ENCODE measurements at places on chromosomes 5 and 9.
A peak's percentile ranks its signal among the peaks of the same experiment; 100 is the strongest.

DNA sequence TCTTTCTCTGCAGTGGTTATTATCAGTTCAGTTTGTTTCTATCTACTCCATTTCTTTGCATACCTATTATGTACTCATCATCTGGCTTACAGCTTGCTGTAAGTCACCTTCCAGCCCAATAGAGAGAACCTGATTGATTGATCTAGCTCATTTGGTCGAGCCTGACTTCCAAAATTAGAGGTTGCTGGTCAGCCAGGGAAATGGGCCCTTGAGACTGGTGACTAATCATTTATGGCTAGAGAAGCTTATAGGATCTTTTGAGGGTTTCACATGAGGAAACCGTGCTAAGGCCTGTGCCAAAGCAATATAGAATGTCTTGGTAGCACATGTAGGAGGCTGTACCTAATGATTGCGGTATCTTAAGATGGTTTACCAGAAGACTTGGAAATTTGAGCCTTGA is 5.8 kb downstream of the SREK1 start:
- DNase-seq, result no peak

GRCh38 chr5:143066556-143067281 is 296.5 kb downstream of the ARHGAP26 start:
- DNase-seq, result peak; percentile 26

- DNase-seq, result no peak
Observed at GRCh38 chr9:115398996-115399395, 281.0 kb upstream of the TNC start.

- no peak for DNase-seq
Observed at GRCh38 chr9:108048406-108049025, 558.9 kb upstream of the KLF4 start.

- DNase-seq, result no peak
Observed at GRCh38 chr9:91428436-91428835, 4.8 kb upstream of the NFIL3 start.

- no peak for DNase-seq
Observed at GRCh38 chr5:160152901-160153300, 33.7 kb upstream of the PWWP2A start.

DNA sequence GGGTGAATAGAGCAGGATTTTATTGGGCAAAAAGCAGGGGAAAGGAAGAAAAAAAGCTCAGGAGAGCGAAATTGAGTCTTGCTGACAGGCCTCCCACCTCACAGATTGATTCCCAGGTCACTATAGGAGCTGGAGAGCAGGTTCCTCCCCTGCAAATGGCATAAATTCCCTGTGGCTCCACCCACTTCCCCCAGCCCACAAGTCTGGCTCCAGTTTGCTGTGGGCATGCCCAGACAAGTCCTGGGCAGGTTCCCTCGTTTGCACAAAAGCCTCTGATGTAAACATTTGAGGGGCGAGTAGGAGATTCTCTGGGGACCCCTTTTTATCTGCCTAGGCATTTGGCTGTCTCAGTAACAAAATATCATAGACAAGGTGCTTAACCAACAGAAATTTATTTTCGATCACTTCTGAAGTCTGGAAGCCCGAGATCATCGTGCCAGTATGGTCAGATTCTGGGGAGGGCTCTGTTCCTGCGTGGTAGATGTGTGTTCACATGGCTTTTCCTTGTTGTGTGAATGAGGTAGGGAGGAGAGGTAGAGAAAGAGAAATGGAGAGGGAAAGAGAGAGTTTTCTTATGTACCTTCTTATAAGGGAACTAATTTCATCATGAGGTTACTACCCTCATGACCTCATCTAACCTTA is 614.5 kb downstream of the MAT2B start:
- DNase-seq, result no peak

DNA sequence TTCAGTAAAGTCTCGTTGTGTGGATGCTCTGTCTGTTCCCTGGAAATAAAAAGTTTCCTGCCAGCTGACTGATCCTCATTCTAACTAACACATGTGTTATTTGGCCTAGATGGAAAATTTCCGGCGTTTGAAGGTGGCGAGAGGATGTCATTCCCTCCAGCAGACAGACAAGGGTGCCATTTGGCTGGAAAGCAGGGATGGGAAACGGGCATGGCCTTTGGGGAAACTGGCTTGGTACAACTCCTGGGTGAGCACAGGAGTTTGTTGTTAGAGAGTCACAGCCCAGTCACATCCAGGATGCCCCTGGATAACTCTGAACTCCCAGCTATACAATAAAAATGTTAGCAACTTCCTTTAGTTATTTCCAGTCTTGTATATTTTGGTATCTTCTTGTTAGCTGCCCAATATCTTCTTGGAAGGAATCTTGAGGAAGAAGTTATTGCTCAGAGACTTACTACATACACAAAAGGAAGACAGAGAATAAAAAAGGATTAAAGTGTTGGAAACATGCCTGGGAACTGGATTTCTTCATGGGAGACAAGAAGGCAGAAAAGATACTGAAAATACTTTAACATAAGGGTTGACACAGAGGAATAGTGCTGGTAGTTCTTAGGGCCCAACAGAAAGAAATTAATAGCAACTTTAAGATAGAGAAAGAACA is 41.9 kb downstream of the TEK start:
- DNase-seq, result no peak

- peak; percentile 27 for DNase-seq
Observed at GRCh38 chr5:119079318-119079921, 8.5 kb downstream of the DMXL1 start.

- no peak for DNase-seq
Observed at GRCh38 chr9:92171281-92171680, 56.1 kb upstream of the SPTLC1 start.

- peak; percentile 83 for DNase-seq
Observed at GRCh38 chr5:1801222-1801966, at the start of gene NDUFS6. Gene NDUFS6, plus strand, starts transcription at chr5:1801407. Its CDS starts 11 bp downstream, at chr5:1801418.

DNA sequence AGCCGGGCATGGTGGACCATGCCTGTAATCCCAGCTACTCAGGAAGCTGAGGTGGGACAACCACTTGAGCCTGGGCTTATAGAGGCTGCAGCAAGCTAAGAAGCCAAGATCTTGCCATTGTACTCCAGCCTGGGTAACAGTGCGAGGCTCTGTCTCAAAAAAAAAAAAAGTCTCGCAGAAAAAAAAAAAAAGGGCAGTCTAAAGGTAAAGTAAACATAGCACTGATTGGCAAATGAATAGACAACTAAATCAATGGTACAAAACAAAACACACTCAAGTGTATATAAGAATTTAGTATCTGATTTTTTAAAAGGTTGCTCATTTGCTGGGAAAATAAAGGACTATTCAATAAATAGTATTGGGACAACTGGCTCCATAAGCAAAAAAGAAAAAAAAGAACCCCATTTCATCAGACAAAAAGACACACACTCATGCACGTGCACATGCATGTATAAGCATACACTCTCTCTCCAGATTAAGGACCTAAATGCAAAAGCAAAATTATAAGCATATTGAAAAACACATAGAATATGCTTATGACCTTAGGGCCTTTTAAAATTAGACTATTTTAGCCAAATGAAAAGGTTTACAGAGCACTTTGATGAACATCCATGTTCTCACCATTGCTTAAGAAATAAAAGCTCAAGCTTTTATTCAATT is 5.7 kb downstream of the IL6ST start:
- DNase-seq, result no peak

- peak; percentile 15 for DNase-seq
Observed at GRCh38 chr5:149271716-149272563, at the start of gene AFAP1L1. Gene AFAP1L1, plus strand, starts transcription at chr5:149271859. Its CDS starts 110 bp downstream, at chr5:149271969.

DNA sequence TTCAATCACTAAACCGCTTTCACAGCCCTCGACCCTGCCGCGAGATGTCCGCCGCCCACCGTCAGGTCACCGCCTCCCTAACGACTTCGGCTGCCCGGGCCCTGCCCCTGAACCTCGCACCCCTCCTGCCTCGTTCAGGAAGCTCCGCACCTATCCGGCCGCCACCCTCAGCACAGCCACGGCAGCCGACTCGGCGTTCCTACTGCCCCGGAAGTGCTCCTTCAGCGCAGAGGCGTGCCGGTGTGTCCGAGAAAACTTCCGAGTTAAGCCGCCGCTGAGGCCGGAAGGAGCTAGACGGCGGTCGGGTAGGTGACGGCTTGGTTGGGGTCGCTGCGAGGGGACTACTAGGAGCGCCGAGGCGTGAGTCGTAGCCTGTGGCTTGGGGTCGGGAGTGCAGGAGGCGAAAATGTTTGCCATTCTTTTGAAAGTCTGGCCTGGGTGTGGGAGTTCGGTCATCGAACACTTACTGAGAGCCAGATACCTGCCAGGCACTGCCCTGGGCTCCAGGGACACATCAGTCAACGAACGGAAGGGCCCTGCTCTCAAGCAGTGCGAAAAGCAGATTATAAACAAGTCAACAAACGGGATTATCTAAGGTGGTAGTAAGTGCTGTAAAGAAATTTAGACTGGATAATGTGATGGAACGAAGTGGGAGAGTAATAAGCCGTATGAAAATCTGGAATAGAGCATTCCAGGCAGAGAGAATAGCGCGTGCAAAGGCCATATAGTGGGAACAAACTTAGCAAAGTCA is at the start of the genes FAM114A2 and MFAP3:
FAM114A2 (minus strand) TSS at position 204 of the 751 bp plus-strand sequence. CDS start 3,957 bp downstream, outside the sequence.
MFAP3 (plus strand) TSS at position 261 of the 751 bp plus-strand sequence. CDS start 10,756 bp downstream, outside the sequence.
- peak; percentile 85 for DNase-seq

GRCh38 chr5:72612810-72613209 is 105.6 kb upstream of the ZNF366 start:
- no peak for DNase-seq

DNA sequence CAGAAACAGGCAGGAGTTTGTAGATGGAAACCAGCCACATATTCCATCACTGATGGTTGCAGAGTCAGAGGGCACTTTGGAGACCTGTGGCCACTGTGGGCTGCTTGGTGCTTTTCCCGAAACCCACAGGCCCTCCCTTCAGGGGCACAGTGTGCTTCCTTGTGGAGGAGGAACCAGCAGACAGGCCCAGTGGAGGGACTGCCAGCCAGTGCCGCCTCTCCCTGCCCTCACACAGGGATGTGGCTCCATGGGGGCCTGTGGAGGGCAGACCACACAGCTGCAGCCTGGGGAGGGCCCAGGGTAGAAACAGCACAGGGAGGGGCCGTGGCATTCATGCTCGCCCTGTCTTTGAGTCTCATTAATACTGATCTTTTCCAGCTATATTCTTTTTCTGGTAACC is 35.2 kb downstream of the CEP72 start:
- DNase-seq, result no peak

DNA sequence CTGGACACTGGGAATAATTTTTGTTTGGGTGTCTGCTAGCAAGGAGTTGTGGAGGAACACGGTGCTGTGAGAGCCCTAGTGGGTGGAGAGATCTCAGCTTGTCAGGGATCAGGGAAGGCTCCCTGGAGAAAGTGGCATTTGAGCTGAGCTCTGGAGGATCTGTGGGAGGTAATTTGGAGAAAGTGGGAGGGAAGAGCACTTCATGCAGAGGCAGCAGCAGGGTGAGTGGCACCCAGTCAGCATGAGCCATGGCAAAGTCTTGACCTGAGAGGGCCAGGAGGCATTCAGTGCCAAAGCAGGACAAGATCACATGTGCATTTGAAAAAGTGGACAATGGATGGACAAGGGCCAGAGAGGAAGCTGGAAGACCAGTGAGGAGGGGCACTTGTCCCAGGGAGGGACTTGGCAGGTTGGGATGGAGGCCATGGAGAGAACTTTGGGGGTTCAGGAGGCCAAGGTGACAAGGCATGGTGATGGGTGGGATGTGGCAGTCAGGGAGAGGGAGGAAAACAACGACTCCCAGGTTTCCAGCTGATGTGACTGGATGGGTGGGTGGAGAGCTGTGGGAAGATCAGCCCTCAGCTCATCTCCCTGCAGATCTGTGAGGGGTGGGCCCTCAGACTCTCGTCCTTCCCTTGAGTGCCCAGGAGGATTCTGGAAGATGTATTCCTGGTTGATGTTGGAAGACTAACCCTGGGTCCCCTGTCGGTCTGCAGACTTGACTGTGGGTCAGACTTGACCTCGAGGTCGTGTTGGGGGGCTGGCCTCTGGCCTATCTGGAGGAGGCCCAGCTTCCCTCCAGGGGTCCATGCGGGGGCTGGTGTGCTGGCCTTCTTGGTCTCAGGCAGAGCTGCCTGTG is 68.9 kb upstream of the PITX1 start:
- no peak for DNase-seq

DNA sequence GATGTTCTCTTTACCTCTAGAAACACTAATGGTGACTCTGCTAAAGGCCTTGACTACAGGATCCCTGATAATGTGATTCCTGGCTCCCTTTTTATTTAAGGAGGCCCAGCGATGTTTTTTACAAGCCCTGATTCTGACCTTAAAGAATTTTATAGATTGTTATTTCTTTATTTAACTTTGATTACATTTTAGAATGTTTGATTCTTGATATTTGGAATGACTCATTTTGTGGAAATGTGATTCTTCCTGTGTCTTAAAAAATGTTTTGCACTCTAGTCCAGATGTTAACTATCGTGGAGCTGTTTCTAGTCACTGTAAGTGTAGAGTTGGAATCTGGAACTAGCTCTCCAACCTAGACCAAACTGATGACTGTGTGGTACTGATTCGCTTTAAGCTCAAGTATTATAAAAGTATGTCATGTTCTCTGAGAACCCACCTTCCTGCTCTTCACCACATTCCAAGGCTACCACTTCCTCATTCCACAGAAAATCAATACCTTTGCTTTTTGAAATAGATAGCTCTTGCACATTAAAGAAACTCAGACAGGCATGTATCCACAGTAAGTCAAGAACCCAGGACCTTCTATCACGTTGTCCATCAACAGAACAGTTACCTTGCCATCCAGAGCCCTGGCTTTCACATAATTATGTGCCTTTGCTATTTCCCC is 65.2 kb downstream of the JMY start:
- no peak for DNase-seq

DNA sequence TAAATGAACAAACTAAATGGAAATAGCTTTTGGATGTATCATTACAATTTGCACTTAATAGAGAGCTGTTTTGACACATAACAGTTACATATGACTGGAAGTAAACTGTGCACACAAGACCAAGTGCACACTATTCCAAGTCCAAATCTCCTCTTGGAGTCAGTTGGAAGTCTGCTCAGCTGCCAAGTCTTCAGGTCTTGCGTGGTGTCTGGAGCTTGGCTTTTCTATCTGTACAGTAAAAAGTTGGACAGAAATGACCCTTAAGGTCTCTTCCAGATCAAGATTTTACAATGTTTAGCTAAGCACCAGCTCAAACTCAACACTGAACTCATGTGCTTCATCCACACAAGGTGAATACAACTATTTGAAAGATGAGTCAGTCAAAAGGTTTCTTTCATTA is 456.9 kb downstream of the RASEF start:
- no peak for DNase-seq

DNA sequence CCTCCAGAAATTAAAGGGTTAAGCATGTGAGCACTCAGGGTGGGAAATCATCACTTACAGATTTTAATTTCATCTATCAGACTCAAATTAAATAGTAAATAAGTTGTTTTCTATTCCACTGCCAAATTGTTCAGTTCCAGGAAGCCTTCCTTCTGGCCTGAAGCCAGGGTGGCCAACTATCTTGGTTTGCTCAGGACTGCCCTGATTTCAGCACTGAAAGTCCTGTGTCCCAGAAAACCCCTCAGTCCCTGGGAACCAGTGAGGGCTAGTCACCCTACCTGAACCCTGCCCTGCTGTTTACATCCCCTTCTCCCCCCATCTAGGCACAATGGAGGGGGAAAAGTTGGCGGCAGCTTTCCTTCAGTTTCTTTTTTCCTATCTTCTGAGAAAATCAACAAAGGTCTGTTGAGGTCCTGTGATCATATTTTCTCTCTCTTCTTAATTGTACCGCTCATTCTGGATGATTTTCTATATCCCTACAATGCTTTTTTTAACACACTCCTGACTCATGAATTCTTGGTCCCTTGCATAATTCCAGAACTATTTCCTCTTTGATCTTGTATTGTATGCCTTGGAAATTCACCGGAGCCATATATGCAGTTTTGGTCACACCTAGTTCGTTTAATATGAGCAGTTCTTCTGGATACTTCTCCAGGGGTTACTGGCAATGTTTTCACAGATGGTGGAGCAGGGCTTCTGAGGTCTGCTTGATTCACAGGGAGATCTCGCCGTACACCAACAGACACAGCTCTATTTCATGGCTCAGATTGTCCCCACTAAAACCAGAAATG is 103.8 kb downstream of the MAP1B start:
- no peak for DNase-seq
